ENCODE measurements at places on chromosomes 11 and 22. TPM values are rescaled to one million over a fixed set of nuclear protein-coding genes. Genes with fewer than 3 reads are reported as not detected.

GRCh38 chr22:39253435-39254070, 8.8 kb upstream of the PDGFB start:
- H3K4me1 ChIP-seq: peaks cover 8% of the 10 kb centered on the region
- H3K27ac ChIP-seq: no peak overlapping the region
- H3K27me3 ChIP-seq: no peaks in the 10 kb centered on the region
- H3K4me3 ChIP-seq: no peak overlapping the region
- DNase-seq: no peak

DNA sequence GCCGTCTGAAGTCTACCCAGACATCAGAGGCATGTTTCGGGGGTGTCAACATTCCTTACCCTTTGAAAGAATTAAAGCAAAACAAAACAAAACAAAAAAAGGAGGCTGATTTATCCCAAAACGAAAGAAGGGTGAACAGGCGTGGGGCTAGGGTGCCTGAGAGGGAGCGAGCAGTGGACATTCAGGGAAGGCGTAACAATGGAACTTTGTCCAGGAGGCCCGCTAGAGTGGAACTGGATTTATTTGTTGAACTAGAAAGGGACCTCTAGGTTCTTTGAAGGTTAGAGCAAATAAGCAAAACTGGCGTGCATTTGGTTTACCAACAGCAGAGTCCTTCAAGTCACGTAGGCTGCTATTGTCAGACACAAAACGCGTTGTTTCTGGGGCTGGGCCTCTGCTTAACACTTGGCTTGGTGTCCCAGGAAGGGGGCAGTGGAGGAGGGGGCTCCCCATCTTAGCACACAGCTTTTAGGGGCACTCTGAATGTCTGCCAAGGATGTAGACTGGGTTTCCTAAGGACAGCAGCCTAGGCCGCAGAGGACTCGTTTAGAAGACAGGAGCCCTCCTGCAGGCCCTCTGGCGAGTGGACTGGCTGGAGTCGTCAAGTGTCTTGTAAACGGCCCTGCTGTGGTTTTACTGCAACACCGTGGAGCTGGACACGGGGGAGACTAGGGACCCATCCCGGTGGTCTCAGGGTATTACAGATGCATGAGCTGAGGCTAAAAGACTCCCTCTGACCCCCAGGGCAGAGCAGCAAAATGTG, 203.7 kb upstream of the SORL1-AS1 start:
- H3K4me3 ChIP-seq: peak overlapping the region; percentile 71
- H3K27ac ChIP-seq: peak overlapping the region; percentile 100
- H3K4me1 ChIP-seq: peaks cover 36% of the 10 kb centered on the region
- no peaks in the 10 kb centered on the region for H3K27me3 ChIP-seq

DNA sequence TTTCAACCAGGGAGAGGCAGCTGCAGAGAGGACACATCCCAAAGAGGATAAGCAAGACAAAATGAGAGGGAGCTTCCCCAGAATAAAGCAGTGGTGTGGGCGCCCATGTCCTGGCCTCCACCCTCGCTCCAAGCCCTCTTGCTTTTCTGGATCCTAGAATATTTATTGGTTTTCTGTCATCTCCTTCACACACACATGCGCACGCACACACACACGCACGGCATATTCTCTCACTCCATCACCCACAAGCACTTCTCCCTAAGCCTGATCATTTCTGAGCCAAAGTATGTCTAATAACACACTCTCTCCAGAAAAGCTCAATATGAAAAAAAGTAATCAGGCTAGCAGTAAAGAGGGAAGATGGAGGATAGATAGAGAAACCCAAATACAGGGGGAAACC, 7.6 kb downstream of the IGSF9B start:
- no peak for DNase-seq
- H3K4me3 ChIP-seq: no peak overlapping the region
- peak overlapping the region; percentile 89 for H3K27ac ChIP-seq
- H3K36me3 ChIP-seq: no peaks in the 10 kb centered on the region

DNA sequence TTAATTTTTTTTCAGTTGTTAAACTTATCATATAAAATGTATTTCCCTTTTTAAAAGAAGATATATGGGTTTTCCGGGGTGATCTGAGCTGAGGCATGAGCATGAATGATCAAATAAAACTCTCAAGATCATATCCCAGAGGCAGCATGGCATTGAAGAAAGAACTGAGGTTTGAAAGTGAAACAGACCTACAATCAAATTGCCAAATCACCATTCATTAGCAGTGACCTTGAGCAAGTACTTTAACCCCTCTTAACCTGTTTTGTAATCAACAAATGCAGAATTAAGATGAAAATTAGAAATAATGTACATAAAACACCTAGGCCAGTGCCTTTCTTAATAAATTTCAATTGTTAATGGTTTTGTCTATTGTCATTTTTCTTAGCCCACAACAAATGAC, 116.0 kb downstream of the RBFOX2 start:
- no peak for DNase-seq
- H3K4me3 ChIP-seq: no peak overlapping the region
- H3K27ac ChIP-seq: peak overlapping the region; percentile 99

- H3K27me3 ChIP-seq: no peaks in the 10 kb centered on the region
- no peak overlapping the region for H3K4me3 ChIP-seq
- no peaks in the 10 kb centered on the region for H3K4me1 ChIP-seq
Measured at GRCh38 chr22:28791841-28792490, 8.4 kb downstream of the XBP1 start.

DNA sequence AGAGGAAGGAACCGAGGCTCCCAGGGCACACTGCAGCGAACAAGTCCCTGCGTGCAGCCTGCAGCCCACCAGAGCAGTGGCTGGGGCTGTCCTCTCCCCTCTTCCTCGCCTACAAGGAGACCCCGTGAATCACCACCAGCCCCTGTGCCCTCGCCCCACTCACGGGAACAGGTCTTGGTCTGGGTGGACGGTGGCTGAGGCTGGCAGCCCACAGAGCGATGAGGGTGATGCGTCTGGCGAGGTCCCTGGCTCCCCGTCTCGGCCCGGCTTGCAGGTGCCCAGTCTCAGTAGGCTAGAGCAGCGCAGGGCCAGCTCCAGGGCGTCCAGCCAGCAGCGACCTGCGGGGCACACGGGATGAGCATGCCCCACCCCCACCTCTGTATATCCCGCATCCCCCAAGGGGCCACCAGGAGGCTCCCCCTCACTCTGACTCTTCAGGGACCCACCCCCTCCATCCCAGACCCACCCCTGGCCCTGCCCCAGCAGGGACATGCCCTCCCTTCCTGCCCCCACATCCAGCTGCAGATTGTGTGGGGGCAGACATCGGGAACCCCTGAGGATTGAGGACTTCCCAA, 50.5 kb upstream of the CARS1 start:
- no peak overlapping the region for H3K4me3 ChIP-seq
- H3K27me3 ChIP-seq: no peaks in the 10 kb centered on the region
- no peak overlapping the region for H3K27ac ChIP-seq
- DNase-seq: peak; percentile 42
- no peaks in the 10 kb centered on the region for H3K36me3 ChIP-seq

DNA sequence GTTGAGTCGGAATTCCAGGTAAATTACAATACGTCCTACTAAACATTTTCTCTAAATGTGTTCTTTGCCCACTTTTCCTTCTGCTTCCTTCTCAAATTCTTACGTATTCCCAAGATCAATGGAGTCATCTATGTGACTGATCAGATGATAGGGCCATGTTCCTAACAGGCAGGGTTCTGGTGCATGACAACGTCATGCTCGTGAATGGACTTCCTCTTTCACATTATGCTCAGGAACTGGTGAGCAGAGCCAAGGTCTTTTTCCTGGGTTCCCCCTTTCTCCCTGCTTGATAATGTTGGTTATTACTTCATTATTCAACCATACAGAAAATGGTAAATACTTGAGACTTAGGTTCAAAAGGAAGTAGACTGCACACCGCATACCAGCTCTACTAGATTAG, 789.4 kb downstream of the OPCML start:
- no peak overlapping the region for H3K27ac ChIP-seq
- no peak overlapping the region for H3K4me3 ChIP-seq
- H3K36me3 ChIP-seq: no peaks in the 10 kb centered on the region
- no peak for DNase-seq
- H3K4me1 ChIP-seq: no peaks in the 10 kb centered on the region

Gene IL10RA
- polyA plus RNA-seq: 0.05 TPM

Gene NXPE1
- polyA plus RNA-seq: not detected

Gene APOBEC3B
- not detected for polyA plus RNA-seq

Gene F2
- polyA plus RNA-seq: not detected
